ENCODE measurements at places on chromosomes 5 and 9. TPM values are rescaled to one million over a fixed set of nuclear protein-coding genes. Genes with fewer than 3 reads are reported as not detected.

Gene SIT1
- total RNA-seq, result 2.2 TPM

Gene PRDM9
- total RNA-seq, result not detected

Gene CTNND2
- 6.9 TPM for total RNA-seq

- H3K27me3 ChIP-seq, result no peaks in the 10 kb centered on the region
- no peaks in the 10 kb centered on the region for H3K36me3 ChIP-seq
- no peaks in the 10 kb centered on the region for H3K4me1 ChIP-seq
- no peak for DNase-seq
Observed at GRCh38 chr9:75739884-75740611, 150.4 kb upstream of the PCSK5 start.

DNA sequence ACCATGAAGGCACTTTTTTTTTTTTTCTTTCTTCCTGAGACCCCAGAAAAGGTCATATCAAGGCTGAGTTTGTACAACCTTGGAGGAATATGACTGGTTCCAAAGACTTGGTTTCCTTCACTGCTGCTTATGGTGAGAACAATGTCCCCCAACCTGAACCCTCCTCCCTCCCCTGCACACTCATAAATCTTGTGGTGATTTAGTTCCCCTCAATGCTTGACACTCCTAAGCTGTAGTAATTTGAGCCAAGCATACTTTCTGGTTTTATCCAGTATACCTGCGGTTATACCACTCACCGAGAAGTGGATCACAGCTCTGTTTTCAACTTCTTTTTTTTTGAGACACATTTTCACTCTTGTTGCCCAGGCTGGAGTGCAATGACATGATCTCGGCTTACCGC is 149.9 kb upstream of the KLF4 start:
- no peaks in the 10 kb centered on the region for H3K36me3 ChIP-seq
- H3K27ac ChIP-seq, result no peak overlapping the region
- peaks cover 19% of the 10 kb centered on the region for H3K4me1 ChIP-seq
- H3K27me3 ChIP-seq, result no peaks in the 10 kb centered on the region
- DNase-seq, result no peak

- H3K27ac ChIP-seq, result no peak overlapping the region
- H3K36me3 ChIP-seq, result no peaks in the 10 kb centered on the region
- no peaks in the 10 kb centered on the region for H3K4me1 ChIP-seq
- peaks cover 22% of the 10 kb centered on the region for H3K27me3 ChIP-seq
- DNase-seq, result peak; percentile 68
- H3K4me3 ChIP-seq, result no peak overlapping the region
Observed at GRCh38 chr9:86637515-86637914, 283.3 kb upstream of the TUT7 start.

GRCh38 chr5:998246-999031 is 10.2 kb upstream of the NKD2 start:
- DNase-seq, result peak; percentile 58
- no peaks in the 10 kb centered on the region for H3K27me3 ChIP-seq
- no peak overlapping the region for H3K4me3 ChIP-seq
- H3K36me3 ChIP-seq, result no peaks in the 10 kb centered on the region

All from upper lobe of right lung (tissue), 1 donor.